Activated CD4-positive, alpha-beta memory T cell treated with anti-CD3 and anti-CD28 coated beads, Interleukin-2, amount 10 ng/mL, durations not matched to agents 7 days and 5 days (primary cell): ENCODE measurements at places on chromosomes 11 and 22. TPM values are rescaled to one million over a fixed set of nuclear protein-coding genes. Genes with fewer than 3 reads are reported as not detected.
A peak's percentile ranks its signal among the peaks of the same experiment; 100 is the strongest.

The CUL5 gene
- total RNA-seq = 28.3 TPM

The FOLR1 gene
- not detected for total RNA-seq

The SORL1 gene
- total RNA-seq = 116 TPM

The SMIM38 gene
- 0.18 TPM for total RNA-seq

The PTGDR2 gene
- total RNA-seq = 5.7 TPM

The LGR4 gene
- total RNA-seq = not detected

DNA sequence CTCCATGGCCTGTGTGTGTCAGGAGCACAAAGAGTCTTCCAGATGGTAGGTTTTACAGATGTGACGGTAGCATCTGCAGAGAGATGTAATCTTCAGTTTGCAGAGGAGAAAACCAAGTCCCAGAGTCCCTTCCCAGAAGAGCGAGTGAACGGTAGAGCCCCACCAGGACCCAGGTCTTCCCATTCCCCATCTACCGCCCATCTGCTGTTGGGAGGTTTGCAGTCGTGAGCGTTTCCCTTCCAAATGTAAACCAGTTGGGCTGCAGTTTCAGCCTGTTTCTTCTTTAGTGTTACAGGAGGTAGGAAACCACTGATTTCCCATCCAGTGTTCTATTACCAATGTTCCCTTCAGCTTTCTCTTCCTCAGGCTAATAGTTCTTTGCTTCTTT is 24.0 kb downstream of the PANX1 start:
- no peak overlapping the region for H3K4me3 ChIP-seq
- H3K4me1 ChIP-seq = peaks cover 53% of the 10 kb centered on the region
- DNase-seq = no peak
- no peaks in the 10 kb centered on the region for H3K27me3 ChIP-seq
- H3K36me3 ChIP-seq = peaks cover 18% of the 10 kb centered on the region

GRCh38 chr22:37121887-37122591 is 12.5 kb upstream of the TMPRSS6 start:
- H3K27me3 ChIP-seq = no peaks in the 10 kb centered on the region
- DNase-seq = peak; percentile 96
- peaks cover 88% of the 10 kb centered on the region for H3K4me1 ChIP-seq
- H3K36me3 ChIP-seq = peaks cover 61% of the 10 kb centered on the region
- peak overlapping the region; percentile 99 for H3K27ac ChIP-seq

GRCh38 chr11:111845276-111846028 is 25.9 kb downstream of the ALG9 start:
- peaks cover 2% of the 10 kb centered on the region for H3K4me1 ChIP-seq
- no peak overlapping the region for H3K27ac ChIP-seq
- no peak overlapping the region for H3K4me3 ChIP-seq

DNA sequence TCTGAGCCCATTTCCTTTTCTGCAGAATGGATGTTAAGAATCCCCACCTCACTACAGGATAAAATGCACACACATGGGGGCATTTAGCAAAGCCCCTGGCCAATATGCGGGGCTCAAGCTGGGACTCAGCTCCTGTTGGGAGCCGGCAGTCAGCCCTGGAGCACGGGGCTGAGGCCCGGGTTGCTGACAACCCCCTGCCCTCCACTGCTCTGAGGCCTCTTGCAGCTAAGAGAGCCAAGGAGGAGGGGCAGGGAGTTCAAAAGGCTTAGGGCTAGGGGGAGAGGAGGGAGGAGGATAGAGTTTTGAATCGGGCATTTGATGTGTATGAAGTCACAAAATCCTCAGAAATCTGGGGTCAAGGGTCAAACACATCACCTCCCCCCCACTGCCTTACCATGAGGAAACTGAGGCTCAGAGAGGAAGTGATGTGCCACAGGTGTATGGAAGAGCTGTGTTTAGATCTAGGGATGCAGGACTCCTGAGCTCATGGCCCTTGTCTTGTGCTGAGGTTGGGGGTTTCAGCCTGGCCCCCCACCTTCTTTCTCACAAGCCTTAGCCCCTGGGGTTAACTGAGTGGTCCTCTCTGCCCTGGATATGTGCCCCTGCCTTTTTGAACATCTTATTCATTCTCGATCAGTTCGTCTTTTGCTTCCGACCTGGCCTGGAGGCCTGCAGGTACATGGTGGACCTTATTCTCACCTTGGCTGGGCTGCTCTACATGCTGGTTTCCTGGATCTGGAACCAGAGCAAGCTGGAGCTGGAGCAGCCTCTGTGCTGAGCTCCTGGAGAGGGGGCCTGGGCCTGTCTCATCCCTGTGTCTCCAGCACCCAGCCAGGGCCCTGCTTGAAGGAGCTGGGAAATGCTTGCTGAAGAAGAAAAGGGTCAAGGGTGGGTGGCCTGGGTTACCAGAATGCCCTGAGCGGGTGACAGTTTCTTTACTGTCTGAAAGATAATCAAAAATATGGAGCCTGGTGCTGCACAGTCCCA is 80.3 kb downstream of the LRRC32 start:
- H3K27ac ChIP-seq = peak overlapping the region; percentile 87
- peaks cover 22% of the 10 kb centered on the region for H3K36me3 ChIP-seq
- no peak overlapping the region for H3K4me3 ChIP-seq
- H3K4me1 ChIP-seq = peaks cover 79% of the 10 kb centered on the region
- DNase-seq = peak; percentile 14

- DNase-seq = no peak
- peaks cover 25% of the 10 kb centered on the region for H3K36me3 ChIP-seq
- H3K27ac ChIP-seq = no peak overlapping the region
- H3K4me3 ChIP-seq = no peak overlapping the region
These were observed 22.5 kb downstream of the PARVG start for GRCh38 chr22:44203203-44203602.

DNA sequence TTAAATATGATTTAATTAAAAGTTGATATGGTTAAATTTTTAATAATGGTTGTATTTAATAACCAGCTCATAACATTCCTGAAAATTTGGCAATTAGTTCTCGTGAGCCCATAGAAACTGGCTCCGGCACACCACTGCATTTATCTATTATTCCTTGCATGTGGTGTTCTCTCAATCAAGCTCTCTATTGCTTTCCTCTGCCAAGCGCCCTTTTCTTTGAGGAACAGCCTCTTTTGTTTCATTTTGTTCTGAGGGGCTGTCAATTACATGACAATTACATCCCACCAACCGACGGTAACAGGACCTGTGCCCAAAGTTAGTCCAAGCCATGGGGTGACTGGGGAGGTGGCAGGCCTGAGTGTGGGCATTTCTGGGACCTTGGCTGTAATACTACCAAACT is 8.1 kb downstream of the C11orf91 start:
- peaks cover 9% of the 10 kb centered on the region for H3K4me1 ChIP-seq
- H3K27me3 ChIP-seq = peaks cover 15% of the 10 kb centered on the region
- no peak overlapping the region for H3K27ac ChIP-seq
- DNase-seq = no peak

GRCh38 chr11:92740276-92740675 is 229.2 kb upstream of the MTNR1B start:
- DNase-seq = no peak
- no peaks in the 10 kb centered on the region for H3K36me3 ChIP-seq
- H3K27me3 ChIP-seq = no peaks in the 10 kb centered on the region

DNA sequence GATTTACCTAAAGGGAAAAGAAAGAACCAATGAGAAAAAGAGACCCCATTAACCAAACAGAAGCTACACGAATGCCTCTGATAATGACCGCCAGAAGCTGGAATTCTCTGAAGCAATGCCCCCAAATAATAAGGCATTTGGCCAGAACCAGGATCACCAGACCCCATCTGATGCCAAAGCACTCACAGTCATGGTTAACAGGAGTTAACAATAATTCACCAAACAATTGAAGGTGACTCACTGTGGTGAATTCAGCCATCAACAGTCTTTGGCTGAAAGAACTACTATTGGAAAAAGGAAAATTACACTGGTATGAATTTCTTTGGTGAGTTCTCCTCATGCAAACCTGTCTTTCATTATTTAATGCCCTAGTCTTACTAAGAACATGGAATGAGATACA is 21.9 kb upstream of the NFRKB start:
- H3K4me1 ChIP-seq = peaks cover 5% of the 10 kb centered on the region
- H3K36me3 ChIP-seq = peaks cover 10% of the 10 kb centered on the region
- DNase-seq = no peak
- H3K27me3 ChIP-seq = no peaks in the 10 kb centered on the region
- no peak overlapping the region for H3K4me3 ChIP-seq
- H3K27ac ChIP-seq = no peak overlapping the region

DNA sequence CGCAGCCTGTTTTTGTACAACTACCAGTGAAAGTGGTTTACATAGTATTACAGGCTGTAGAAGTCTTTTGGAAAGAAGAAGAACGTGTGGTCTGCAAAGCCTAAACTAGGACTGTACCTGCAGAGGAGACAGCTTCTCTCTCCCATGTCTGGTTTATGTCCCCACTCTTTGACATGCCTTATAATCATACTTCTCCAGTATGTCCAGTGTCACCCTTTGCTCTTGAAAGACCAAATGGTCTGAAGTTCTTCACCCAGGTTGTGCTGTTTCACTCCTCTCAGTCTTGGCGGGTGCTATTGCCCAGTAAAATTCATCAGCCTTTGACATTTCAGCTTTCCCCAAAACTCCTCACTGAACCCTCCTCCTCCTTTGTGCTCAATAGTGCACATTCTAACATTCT is 676.0 kb upstream of the TENM4 start:
- no peak overlapping the region for H3K4me3 ChIP-seq
- DNase-seq = no peak
- H3K27ac ChIP-seq = no peak overlapping the region

GRCh38 chr22:46864314-46865051 is 102.0 kb downstream of the TBC1D22A start:
- no peak for DNase-seq
- peaks cover 17% of the 10 kb centered on the region for H3K36me3 ChIP-seq
- H3K27ac ChIP-seq = no peak overlapping the region
- H3K4me3 ChIP-seq = no peak overlapping the region
- H3K27me3 ChIP-seq = no peaks in the 10 kb centered on the region

DNA sequence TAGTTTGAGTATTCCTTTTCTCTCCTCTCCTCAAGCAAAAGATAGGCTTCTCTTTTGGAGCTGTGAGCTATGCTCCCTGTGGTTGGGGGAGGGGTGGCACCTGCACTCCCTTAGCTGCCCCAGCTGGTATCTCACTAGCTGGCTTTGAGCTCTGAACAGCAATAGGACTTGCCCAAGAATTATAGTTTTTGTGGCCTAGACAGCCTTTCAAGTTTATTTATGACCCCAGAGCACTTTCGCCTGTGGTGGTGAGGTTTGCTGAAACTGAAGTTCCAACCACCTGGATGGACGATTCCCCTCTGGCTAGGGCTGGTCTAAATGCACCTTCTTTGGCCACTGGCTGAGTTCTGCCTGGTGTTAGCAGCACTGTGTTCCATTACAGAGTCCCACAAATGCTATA is 37.1 kb upstream of the SLC37A2 start:
- H3K27me3 ChIP-seq = no peaks in the 10 kb centered on the region
- no peak overlapping the region for H3K4me3 ChIP-seq
- no peaks in the 10 kb centered on the region for H3K4me1 ChIP-seq
- H3K36me3 ChIP-seq = peaks cover 18% of the 10 kb centered on the region
- no peak overlapping the region for H3K27ac ChIP-seq
- no peak for DNase-seq

GRCh38 chr11:10379426-10379825 is 74.6 kb downstream of the ADM start:
- no peaks in the 10 kb centered on the region for H3K4me1 ChIP-seq
- H3K27ac ChIP-seq = no peak overlapping the region
- H3K27me3 ChIP-seq = peaks cover 11% of the 10 kb centered on the region
- no peak for DNase-seq
- H3K36me3 ChIP-seq = no peaks in the 10 kb centered on the region

GRCh38 chr22:28798810-28799605 is 1.4 kb downstream of the XBP1 start:
- H3K4me3 ChIP-seq = peak overlapping the region; percentile 88
- DNase-seq = peak; percentile 43
- H3K27ac ChIP-seq = peak overlapping the region; percentile 94
- peaks cover 78% of the 10 kb centered on the region for H3K36me3 ChIP-seq
- no peaks in the 10 kb centered on the region for H3K27me3 ChIP-seq

DNA sequence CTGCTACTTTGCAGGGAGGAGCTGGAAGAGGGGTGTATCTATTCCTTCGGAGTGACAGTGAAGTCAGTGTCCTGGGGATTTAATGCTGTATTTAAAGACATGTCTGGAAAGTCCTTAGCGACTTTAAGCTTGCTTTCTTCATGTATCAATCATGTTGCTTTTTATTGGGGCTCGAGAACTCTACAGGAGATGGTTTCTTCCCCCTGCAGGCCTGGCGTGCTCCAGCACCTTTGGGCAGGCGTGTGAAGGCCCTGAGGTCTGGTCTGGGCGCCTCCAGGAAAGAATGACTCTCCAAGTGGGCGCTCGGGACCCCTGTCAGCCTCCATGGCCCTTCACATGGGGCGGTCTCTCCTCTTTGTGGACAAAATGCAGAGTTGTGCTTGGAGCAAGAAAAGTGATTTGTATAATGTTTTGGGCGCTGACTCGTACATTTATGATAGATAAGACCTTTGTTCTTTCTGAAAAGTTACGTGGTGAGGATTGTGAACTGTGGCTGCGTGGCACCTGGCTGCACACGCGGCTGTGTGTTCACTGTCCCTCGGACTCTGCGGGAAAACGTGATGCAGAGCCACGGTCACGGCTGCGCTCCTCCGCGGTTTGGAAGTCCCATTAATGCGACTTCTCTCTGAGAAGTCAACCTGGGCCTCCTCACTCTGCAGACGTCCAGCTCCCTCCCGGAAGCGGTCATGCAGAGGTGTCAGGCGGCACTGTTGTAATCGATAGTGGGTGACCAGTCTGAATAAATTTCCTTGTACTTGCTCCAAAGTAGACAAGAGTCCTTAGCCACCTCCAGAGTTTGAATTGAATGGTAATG is 282.5 kb downstream of the TBC1D22A start:
- no peak overlapping the region for H3K27ac ChIP-seq
- H3K27me3 ChIP-seq = no peaks in the 10 kb centered on the region
- H3K36me3 ChIP-seq = no peaks in the 10 kb centered on the region
- no peak for DNase-seq

GRCh38 chr11:48170241-48171233 is 46.1 kb upstream of the OR4B1 start:
- H3K4me1 ChIP-seq = peaks cover 31% of the 10 kb centered on the region
- no peak for DNase-seq
- no peaks in the 10 kb centered on the region for H3K27me3 ChIP-seq
- H3K4me3 ChIP-seq = no peak overlapping the region
- peaks cover 36% of the 10 kb centered on the region for H3K36me3 ChIP-seq

DNA sequence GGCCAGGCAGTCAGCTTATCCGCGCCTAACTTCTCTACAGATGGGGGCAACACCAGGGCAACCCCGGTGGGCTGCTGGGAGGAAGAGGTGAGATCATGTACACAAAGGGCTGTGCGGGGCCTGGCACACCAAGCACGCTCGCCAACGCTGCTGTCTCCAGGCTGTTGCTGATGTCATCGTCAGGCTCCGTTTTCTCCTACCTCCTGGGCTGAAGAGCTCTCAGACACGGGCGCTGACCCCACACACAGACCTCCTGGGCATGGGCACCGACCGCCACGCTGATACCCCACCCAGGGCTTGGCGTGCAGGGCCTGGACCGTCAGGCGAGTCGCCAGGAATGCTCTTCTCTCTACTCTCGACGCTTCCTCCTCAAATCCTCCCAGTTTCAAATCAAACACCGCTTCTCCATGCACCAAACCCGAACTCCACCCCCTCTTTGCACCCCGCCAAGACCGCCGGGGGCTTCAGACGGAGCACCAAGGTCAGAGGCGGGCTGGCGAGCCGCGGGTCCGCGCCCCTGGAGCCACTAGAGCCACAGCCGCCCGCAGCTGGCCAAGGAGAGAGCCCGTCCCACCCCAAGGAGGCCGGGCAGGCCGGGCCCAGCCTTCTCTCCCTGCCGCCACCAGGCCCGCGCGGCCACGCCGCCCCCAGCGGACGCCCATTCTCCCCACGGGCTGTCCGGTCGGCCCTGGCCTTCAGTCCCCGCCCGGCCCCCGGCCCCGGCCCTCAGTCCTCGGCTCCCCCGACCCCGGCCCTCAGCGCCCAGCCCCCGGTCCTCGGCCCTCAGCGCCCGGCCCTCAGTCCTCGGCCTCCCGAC is 772 bp downstream of the SBF1 start:
- DNase-seq = peak; percentile 57
- H3K4me3 ChIP-seq = peak overlapping the region; percentile 92
- peaks cover 22% of the 10 kb centered on the region for H3K36me3 ChIP-seq
